AG10803 (cell line): ENCODE measurements at places on chromosomes 3 and 15.

DNA sequence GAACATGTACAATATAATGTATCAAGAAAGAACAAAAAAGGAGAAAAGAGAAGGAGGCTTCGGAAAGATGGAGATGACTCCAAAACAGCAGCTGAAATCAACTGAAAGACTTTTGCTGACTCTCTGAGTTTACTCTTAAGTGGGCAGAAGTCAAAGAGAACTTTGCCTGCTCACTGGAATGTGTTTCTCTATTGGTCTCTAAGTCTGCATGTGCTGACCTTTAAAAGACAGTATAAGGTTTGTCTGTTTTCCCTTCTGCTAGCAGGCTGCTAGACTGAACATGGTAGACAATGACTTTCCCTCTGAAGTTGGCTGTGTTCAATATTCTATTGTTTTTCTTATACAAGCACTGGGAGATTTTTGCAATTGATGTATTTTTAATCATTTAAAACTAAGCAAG is 7.2 kb upstream of the MAP4 start:
- DNase-seq, result no peak

DNA sequence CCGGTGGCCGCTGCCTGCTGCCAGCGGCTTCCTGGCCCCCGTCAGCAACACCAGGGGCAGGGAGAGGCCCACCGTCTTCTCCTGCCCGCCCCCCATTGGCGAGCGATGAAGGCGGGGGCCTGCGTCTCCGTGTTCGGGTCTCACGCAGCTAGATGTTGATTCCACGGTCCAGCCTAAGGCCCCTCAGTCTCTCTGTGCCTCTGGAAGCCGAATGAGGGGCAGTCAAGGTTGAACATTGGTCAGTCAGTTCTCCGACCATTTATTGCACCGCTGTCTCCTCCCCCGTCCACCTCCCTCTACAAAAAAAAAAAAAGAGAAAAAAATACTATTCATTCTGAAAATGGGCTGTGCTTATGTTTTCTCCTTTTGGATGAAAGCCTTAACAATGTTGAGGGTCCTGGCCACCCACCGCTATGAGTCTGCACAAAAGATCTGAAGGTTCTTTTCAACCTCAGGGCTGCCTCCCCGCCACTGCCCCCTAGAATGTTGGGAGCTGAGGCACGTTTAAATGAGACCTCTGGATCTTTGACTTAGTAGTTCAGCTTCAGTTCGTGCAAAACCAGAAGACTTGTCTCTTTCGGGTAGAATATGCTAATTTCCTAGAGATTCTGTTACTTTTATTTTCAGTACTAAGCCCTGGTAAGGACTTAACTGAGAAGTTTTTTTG is 736 bp downstream of the IREB2 start:
- peak; percentile 31 for DNase-seq

DNA sequence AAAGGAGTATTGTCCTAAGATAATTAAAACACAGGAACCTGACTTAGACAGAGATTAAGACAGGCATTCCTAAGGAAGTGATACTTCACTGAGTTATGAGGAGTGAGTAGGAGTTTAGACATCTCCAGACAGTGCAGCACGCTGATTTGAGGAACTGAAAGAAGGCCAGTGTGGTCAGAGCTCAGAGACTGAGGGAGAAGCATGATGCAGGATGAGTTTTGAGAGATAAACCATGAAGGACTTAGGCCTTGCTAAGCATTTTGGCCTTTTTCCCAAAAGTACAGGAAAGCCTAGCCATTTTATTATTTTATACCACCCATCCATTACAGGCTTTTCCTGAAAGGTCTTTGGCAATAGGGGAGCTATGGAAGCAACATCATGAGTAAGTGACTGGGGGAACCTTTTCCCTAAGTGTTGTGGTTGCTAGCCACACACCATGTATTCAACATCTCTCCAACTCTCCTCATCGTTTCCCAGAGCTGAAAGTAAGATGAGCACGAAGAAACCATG is 375.6 kb upstream of the TPRG1 start:
- DNase-seq, result peak; percentile 98

GRCh38 chr3:5929027-5929426 is 741.5 kb downstream of the EDEM1 start:
- no peak for DNase-seq

DNA sequence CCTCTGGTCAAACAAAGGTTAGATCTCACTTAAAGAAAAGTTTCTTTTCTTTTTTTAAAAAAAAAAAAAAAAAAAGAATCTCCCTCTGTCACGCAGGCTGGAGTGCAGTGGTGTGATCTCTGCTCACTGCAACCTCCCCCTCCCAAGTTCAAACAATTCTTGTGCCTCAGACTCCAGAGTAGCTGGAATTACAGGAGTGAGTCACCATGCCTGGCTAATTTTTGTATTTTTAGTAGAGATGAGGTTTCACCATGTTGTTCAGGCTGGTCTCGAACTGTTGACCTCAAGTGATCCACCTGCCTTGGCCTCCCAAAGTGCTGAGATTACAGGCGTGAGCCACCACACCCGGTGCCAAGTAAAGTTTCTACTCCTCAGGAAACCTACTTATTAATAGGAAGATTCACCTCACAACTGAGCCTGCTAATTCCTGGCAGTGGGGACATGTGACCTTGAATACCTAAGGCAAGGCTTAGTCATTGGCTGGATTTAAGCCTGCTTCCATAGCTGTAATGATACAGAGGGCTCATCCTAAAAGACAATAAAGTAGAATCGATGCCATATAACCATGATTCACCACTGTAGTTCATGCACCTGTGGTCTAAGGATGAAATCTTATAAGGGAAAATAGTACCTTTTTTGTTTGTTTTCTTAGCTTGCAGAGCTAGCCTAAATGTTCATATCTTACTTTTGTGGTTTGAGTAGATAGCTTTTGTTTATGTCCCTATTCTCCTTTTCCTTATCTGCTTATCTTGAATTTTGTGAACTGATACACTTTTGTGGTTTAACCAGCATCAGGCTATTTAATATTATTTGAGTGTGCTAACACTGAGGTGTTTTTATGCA is 24.8 kb upstream of the RBMS3 start:
- DNase-seq, result no peak

GRCh38 chr3:98583766-98584165 is 9.6 kb downstream of the CPOX start:
- no peak for DNase-seq

DNA sequence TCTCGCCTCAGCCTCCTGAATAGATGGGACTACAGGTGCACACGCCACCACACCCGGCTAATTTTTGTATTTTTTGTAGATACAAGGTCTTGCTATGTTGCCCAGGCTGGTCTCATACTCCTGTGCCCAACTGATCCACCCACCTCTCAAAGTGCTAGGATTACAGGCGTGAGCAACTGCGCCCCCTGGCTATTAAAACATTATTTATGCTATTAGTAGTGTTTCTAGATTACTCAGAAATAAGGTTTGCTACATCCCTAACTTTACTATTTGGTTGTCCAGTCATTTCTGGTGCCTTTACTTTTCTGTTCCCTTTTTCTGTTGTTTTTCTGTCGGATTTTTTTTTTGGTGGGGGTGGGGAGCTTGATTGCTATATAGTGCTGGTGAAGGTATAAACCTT is 393.6 kb upstream of the TPM1 start:
- no peak for DNase-seq

GRCh38 chr3:113897373-113897777 is 50.4 kb upstream of the ZDHHC23 start:
- no peak for DNase-seq

- no peak for DNase-seq
Observed at GRCh38 chr3:31252216-31253185, 280.2 kb upstream of the STT3B start.

GRCh38 chr3:43960448-43960840 is 269.7 kb downstream of the ABHD5 start:
- peak; percentile 4 for DNase-seq

- peak; percentile 52 for DNase-seq
Observed at GRCh38 chr3:12187448-12188327, 29.0 kb upstream of the TIMP4 start.

- DNase-seq, result peak; percentile 84
Observed at GRCh38 chr15:48458876-48459275, 127.6 kb downstream of the DUT start.

DNA sequence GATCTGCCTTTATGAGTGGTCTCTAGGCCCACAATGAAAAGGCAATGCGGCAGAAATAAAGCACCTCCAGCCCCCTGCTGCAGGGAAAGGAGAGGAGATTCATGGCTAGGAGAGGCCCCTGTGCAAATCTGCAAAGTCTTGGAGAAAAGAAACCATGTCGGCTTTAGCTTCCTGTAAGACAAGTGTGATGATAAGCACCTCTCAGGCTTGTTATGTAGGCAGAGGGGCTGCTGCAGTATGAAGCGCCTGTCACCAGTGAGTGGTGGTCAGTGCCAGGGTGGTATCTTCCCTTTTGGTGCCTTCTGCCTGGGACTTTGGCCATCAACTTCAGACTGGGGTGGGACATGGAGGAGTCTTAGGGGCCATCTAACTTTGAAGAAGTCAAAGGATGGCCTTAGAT is 59.2 kb upstream of the ARHGEF3 start:
- no peak for DNase-seq

- DNase-seq, result no peak
Observed at GRCh38 chr15:41999290-42000285, 21.3 kb downstream of the PLA2G4E start.

GRCh38 chr15:91694831-91695210 is 158.7 kb upstream of the SLCO3A1 start:
- peak; percentile 69 for DNase-seq

DNA sequence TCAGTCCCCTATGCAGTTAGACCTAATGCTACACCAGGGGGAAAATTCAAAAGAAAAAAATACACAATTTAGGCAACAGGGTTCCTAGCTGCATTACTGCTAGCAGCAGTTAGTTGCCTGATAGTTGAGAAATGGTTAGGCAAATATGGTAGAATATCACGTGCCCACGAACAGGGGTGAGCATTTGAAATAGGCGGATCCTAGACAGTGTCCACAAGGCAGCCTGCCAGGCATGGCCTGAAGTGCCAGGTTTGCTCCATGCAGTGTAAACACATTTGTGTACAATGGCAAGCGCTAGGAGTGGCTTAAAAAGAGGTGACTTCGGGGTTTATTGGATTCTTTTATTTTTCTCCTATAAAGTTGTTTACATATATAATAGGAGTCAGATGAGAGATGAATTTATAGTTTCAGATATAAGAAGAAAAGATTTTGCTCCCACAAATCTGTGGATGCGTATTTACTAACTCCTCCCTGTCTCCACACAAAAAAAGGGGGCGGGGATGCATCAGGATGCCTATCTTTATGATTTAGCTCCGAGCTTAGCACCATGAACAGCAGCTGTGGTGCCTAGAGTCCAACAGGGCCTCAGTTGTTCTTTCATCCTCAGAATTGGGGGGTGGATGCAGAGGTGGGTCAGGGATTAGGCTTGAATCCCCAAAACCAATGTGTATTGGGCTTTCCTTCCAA is 3.9 kb upstream of the TGM4 start:
- no peak for DNase-seq

- no peak for DNase-seq
Observed at GRCh38 chr3:46895761-46896160, 18.2 kb downstream of the PTH1R start.

DNA sequence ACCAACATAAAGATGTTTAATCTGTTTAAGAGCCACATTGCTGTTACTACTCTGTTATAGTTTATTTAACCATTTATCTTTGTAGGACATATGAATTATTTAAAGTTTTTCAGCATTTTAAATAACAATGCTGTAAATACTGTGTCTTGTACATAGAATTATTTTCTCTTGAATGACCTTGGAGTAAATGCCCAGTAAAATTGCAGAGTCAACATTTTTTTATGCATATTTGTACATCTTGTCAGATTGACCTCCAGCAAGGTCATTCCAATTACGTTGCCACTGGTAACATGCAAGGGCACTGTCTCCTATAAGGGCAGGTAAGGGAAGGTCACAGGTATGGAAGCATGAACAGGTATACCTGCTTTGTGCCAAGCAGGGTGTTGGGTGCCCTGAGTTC is 64.3 kb downstream of the RLBP1 start:
- DNase-seq, result no peak

- no peak for DNase-seq
Observed at GRCh38 chr3:173351886-173352285, 45.7 kb upstream of the NLGN1 start.

- DNase-seq, result peak; percentile 100
Observed at GRCh38 chr15:75043509-75044257, 20.3 kb downstream of the PPCDC start.

- no peak for DNase-seq
Observed at GRCh38 chr15:65067645-65068402, at the start of gene RASL12. Gene RASL12, minus strand, starts transcription at chr15:65067991. Its CDS starts 156 bp downstream, at chr15:65067835.

DNA sequence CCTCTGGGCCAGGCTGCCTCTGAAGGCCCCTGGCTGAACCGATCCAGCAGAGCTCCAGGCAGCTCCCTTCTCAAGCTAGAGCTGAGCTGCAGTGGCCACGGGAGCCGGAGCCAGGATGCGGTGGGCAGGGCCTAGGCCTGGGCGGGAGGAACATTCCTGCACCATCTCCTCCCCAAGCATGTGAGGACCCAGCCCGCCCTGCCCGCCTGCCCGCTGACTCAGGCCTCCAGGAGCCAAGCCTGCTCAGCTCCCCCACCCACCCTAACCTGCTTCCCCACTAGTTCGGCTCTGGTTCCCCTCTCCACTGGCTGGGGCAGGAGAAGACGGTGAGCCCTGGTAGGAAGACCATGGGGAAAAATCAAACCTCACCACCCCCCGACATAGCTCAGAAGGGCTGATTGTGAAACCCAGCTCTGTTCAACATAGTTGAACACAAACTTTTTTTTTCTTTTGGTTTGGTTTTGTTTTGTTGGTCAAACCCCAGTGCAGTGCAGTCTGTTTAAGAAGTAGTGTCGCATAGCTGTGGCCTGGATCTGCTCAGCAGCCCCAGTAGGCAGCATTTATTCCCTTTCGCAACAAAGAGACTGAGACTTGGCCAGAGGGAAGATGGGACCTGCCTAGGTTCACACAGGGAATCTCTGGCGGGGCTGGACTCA is 13.5 kb downstream of the SNX33 start:
- DNase-seq, result peak; percentile 96

GRCh38 chr15:52791776-52792175 is 1.6 kb upstream of the ONECUT1 start:
- DNase-seq, result no peak

DNA sequence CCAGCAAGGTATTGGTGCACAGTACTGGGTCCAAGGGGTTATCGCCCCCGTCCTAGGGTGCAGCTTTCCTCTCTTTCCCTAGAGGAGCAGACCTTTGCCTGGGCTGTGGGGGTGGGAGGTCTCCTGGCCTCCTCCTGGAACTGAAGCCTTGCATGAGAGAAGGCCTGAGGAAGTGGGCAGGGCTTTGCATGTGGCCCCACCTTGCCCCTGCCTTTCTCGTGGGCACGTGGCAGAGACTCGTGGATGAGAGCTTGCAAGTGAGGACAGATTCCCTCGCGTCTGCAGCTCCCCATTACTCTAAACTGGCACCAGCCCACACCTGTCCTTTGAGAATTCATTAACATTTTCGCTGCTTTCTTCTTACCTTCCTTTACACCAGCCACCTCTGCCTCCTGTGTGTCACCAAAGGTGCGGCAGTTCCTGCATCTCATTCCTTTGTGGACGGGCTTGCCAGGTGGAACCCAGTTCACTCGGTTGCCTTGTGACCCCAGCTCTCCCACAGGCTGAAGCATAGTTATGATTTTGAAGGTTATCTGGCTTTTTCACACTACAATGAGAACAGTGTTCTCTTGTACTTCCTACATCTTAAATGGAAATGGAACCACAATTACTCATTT is 40.9 kb upstream of the NR2C2 start:
- DNase-seq, result no peak

GRCh38 chr15:79606831-79607355 is 174.8 kb downstream of the MINAR1 start:
- no peak for DNase-seq
